Pulmonary artery endothelial cell (primary cell): ENCODE measurements at places on chromosomes 13 and 19. TPM values are rescaled to one million over a fixed set of nuclear protein-coding genes. Genes with fewer than 3 reads are reported as not detected.
A peak's percentile ranks its signal among the peaks of the same experiment; 100 is the strongest.

ZNF787 gene
- total RNA-seq: 36.5 and 39.2 TPM in 2 replicates

- DNase-seq: no peak
Measured at GRCh38 chr13:43170506-43170905, 147.1 kb downstream of the DNAJC15 start.

DNA sequence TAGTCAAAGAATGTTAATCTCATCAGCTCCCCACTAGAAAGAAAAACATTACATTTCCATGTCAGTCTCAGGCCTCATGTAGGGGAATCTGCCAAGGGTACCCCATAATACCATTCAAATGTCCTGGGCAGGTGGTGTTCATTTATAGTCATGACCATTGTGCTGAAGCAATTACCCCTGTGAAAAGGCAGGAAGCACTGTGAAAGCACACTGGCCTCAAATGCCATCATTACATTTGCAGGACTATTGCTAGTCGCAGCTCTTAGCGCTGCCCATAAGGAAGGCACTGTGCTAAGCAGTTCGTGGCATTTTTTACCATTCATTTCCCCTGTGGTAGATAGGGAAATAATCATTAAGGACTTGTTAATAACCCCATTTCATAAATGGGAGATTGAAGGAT lies 109.0 kb downstream of the LHFPL6 start:
- DNase-seq: no peak

DNA sequence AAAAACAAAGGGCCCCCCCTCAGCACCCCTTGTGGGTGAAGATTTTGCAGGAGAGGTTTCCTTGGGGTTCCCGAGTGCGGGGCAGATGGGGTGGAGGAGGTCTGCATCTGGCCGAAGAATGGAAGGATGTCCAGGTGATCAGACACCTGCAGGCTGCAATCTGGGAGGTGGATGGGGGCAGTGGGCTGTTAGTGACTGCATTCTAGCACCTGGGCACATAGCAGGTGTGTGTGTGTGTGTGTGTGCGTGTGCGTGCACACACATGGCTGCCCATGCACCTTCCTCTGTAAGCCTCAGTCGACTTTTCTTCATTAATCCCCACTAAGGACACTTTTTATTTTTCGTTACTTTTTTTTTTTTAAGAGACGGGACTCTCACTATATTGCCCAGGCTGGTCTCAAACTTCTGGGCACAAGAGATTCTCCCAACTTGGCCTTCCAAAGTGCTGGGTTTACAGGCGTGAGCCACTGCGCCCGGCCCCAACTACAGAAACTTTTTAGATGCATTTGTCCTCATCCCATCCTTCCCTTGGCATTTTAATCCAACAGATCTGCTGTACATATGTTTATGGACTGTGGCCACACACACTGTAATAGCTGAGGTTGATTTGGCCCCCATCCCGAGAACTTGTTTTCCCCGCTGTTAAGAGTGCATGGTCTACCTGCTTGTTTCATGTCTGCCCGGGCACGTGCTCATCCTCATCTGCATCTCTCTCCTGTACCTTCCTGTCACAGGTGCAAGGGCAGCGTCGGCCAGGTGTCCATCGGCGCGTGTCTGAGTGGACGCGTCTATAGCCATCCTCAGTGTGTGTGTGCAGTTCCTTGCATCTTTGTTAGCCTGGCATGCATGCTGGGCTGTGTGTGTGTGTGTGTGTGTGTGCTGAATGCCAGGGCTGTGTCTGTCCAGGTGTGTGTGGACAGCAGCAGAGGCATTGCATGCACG lies 731 bp downstream of the MAG start:
- no peak for DNase-seq

DNA sequence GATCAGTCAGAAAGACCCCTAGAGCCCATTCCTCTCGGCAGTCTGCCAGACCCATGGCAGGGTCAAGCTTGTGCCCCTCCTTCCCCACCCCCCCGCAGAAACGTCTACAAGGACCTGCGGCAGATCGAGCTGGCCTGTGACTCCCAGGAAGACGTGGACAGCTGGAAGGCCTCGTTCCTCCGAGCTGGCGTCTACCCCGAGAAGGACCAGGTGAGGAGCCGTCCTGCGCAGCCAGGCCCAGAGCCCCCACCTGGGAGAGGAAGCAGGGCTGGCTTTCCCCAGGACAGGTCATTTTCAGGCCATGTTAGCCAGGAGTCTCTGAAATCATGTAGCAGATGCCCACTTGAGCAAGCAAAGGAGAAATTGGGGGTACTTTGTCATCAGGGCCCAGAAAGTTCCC lies 12.3 kb downstream of the TMED1 start:
- no peak for DNase-seq

DNA sequence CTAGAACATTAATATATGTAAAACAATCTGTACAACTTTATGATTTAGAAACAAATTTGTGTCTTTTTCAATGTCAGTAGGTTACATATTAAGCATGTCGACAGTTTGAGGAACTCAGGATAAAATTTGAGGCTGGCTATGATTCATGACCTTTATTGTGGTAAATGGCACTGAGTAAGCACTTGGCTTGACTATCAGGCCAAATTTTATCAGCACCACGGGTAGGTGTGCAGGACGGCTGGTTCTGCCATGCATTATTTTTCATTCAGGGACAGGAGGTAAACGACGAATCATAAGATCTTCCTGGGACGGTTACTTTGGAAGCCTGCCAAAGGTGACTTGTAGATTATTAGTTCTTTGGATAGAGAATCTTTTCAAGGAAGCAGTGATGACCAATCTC lies 19.9 kb upstream of the CYP4F8 start:
- DNase-seq: no peak

GRCh38 chr19:51712461-51713081 lies 11.2 kb downstream of the HAS1 start:
- no peak for DNase-seq

DNA sequence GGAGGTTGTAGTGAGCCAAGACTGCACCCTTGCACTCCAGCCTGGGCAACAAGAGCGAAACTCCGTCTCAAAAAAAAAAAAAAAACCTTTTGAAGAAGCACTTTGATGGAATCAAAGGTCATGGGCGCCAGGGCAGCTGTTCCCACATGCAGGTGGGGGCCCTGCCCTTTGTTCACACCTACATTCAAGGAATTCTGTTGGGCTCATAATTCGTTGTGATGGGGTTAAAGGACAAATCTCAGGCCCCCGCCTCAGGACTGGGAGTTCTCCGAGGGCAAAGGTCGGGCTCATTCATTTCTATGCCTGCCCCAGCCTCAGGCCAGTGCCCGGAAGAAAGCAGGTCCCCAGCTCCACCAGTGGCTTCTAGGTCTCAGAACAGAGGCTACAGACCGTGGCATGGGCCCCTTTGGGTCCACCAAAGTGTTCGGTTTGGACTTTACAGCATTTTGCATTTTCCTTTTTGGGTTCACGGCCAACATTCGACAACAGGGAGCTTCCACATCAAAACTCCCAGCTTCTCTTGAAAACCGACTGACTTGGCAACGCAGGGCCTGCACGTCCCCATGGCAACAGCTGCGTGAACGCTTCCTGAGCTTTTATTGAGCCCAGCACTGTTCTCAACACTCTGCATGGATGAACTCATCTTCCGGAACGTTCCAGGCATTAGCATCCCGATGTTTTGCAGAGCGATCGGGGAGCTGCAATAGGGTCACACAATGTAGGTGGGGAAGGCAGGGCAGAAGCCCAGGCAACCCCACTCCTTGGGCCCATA lies 10.1 kb upstream of the GTF2F1 start:
- DNase-seq: peak; percentile 63

DNA sequence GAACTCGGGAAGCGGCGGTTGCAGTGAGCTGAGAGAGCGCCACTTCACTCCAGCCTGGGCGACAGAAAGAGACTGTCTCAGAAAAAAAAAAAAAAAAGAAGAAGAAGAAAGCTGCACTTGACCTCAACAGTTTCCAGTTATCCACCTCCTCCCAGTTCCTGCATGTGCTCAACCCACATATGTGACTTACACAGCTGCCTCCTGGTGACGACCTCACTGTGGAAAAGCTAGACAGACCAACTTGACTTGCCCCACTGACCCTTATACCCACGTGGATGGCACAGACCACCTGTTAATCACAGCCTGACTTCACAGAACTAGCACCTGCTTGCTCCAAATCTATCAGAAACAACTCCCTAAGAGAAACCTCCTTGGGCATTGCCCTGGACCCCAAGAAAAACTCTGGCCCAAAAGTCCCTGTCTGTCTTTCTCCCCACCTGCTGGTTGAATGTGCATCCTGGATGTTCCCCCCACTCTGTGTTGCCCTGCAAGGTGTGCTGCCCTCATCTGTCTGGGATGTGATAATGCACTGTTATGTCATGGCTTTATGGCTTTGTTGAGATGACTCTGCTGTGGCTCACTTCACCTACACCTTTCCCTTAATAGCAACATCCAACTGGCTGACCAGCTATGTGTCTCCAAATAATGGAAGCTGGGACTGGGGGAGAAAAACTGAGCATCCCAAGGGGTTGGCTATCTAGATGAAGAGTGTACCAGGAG lies 2.8 kb downstream of the ZNF20 start:
- DNase-seq: no peak

DNA sequence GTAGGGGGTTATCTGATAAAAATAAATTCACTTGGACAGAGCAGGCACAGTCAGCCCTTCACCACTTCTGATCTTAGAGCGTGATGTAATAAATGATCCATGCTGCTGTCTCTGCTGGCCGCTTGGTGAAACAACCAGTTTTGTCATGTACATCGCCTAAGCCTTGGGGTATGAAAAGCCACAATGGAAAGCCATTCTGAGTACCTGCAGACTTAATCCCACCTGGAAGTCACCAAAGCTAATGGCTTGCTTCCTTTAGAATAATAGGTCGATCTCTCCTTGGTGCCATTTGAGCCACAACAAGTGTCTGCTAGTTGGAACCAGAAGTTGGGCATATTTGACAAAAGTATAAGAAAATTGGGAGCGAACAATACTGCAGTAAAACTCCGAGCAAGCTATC lies 1649.7 kb upstream of the SPRY2 start:
- DNase-seq: no peak

GRCh38 chr19:45821103-45821521 lies 6.0 kb upstream of the RSPH6A start:
- no peak for DNase-seq
